K562 (cell line): ENCODE measurements at places on chromosomes 3 and 15.

GRCh38 chr3:27186013-27186412 lies 183.2 kb downstream of the NEK10 start:
- no peak for DNase-seq

- DNase-seq, result no peak
Observed at GRCh38 chr3:36933540-36934296, 11.1 kb downstream of the TRANK1 start.

- no peak for DNase-seq
Observed at GRCh38 chr15:93223803-93224202, 134.8 kb upstream of the RGMA start.

DNA sequence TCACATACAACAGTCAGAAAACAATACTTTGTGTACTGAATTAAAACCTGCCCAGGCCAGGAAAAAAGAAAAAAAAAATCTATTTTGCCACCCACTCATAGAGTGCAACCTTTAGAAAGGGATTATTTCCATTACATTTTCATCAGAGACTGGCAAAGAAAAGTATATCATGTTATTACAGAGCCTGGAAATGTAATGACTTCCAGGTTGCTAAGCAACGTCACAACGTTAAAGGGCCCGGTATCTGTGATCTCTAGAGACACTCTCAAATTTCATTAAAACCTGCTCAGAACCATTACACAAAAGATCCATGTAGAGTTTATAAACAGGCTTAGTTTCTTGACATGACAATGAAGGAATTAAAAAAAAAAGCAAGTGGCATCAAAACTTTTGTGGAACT lies 170.5 kb downstream of the CTNNB1 start:
- no peak for DNase-seq

- DNase-seq, result no peak
Observed at GRCh38 chr15:64058279-64058678, 12.0 kb upstream of the DAPK2 start.

- no peak for DNase-seq
Observed at GRCh38 chr3:107679921-107680320, 157.2 kb downstream of the BBX start.

DNA sequence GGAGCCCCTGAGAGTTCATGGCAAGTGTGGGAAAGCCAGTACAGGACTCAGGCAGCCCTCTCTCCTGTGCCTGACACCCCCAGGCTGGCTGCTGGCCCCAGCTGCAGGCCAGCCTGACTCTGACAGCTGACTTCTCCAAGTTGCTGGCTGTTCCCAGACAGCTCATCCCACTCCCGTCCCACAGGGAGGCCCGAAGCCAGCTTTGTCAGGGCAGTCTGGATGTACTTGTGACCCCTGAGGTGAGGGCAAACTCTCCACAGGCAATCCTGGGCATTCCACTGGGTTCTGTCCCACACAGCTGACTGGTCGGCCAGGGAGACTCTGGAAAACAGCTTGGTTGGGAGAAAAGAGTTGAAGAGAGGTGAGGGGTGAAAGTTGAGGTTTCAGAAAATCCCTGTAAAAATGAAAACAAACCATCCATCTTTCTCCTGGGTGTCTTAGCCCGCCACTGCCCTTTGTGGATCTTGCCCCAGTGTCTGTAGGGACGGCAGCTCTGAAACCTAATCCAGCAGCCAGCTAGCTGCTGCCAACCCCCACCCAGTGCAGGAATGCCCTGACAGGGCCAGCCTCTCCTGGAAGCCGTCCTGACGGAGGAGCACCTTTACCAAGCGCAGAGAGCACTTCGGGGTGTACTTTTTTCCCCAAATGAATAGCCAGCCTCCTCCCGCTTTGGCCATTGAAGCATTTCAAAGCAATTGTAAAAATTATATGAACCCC lies 87.9 kb downstream of the DNAJB8 start:
- DNase-seq, result no peak

DNA sequence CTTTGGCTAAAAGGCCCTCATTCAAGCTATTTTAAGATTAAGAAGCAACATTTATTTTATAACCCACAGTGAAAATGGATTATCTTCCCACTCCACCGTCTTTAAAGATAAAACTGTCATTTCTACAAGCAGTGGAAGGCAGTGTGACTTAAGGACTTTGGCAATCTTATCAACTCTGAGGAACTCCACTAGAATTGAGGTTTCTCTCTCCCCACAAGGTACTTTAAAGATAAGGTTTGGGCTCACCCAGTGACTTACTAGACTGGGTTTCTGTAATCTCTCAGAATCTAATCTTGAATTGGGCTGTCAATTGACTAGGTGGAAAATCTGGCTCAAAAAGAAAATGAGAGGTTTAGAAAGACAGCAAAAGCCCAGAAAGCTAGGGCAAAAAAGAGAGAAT lies 21.7 kb downstream of the ZNF385D start:
- no peak for DNase-seq

- DNase-seq, result no peak
Observed at GRCh38 chr15:69816522-69816921, 281.2 kb downstream of the TLE3 start.

DNA sequence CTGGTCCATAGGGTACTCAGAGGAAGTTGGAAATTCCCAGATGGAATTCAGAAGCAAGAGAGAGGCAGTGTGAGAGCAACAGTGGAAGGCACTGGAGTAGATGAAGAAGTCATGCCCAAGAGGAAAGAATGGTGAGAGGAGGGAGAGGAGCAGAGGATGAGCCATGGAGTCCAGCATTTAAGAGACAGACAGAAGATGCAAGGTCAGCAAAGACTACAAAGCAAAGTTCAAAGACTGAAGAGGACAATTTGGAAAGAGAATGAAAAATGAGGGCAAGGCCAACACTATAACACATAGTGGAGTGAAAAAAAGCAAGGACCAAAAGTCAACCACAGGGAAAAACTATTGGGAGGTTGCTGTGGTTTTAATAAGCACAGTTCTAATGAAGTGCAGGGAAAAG lies 178.7 kb downstream of the SSR3 start:
- DNase-seq, result no peak

DNA sequence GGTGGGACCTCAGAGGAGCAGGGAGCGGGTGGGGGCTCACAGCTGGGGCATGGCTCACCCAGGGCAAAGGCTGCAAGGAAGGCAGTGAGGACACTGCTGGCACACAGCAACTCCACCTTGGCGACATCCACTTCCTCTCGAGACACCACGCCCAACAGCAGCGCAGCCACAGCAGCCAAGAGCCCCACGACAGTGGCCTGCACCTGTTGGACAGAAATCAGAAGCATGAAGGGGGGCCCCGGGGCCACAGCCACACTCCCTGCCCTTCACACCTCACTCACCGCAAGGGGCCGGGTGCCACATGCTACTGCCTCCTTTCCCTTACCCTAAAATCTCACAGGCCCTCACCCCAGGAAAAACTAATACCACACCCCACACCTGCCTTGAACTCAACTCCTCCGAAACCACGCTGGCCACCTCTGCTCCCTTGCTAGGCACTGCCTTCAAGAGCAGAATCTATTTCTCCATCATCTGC lies 57.3 kb downstream of the ROPN1B start:
- no peak for DNase-seq

GRCh38 chr3:191316876-191317603 lies 12.2 kb upstream of the CCDC50 start:
- DNase-seq, result no peak

DNA sequence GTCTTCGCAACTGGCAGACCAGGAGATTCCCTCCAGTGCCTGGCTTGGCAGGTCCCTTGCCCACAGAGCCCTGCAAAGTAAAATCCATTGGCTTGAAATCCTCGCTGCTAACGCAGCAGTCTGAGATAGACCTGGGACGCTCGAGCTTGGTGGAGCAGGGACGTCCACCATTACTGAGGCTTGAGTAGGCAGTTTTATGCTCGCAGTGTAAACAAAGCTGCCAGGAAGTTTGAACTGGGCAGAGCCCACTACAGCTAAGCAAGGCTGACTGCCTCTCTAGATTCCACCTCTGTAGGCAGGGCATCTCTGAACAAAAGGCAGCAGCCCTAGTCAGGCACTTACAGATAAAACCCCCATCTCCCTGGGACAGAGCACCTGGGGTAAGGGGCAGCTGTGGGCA lies 205.0 kb upstream of the MME start:
- no peak for DNase-seq

GRCh38 chr3:40980467-40980866 lies 218.8 kb upstream of the CTNNB1 start:
- no peak for DNase-seq

DNA sequence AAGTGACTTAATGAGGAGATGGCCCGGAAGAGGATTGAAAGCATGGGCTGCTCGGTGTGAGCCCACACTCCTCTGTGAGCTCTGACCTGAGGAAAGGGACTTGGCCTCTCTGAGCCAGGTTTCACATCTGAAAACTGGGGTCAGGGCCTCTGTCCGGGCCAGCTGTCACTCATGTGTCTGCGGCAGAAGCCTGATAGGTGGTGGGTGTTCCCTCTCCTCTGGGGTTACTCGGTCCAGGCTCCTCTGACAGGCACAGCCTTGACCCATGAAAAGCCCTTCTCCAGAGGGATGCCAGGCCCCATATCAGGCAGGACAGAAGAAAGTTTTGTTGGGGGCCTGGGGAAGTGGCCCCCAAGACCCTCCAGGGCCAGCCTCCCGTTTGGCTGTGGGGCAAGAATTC lies 131.4 kb downstream of the CHSY1 start:
- no peak for DNase-seq

GRCh38 chr3:72353236-72354128 lies 494.8 kb downstream of the SHQ1 start:
- DNase-seq, result no peak

GRCh38 chr3:49906073-49906743 lies 2.5 kb upstream of the MST1R start:
- peak; percentile 86 for DNase-seq

DNA sequence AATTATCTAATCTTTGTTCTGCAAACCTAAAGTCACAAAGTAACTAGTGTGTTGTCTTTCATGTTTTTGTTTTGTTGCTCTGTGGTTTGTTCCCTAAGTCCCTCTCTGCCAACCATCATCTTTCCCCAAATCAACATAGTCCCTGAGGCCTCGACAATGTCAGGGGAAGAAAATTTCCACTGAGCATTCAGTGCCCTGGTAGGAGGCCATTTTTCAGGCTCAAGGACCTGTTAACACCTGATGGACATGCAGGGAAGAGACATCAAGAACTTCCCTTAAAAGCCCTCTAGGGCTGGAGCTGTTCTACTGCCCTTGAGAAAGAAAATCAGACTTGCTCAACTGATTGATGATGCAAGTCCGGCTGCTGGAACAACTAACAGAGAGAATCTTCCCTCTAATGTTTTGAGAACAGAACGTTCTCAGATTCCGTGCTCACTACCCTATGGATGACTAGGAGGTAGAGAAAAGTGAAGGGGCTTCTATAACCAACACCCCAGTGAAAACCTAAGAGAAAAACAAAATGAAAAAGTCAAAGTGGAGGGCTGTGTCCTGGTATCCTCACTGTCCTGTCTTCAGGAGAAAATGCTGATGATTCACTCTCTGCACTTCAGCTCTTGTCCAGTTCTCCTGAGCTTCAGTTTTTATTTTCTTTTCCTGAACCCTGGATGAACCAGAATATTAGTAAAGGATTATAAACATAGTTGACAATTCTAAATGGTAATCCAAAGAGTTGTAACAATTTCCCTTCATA lies 373.1 kb downstream of the FOXP1 start:
- DNase-seq, result peak; percentile 15

- no peak for DNase-seq
Observed at GRCh38 chr3:165748094-165748493, 89.1 kb downstream of the BCHE start.

GRCh38 chr3:102174312-102174712 lies 260.5 kb upstream of the ZPLD1 start:
- DNase-seq, result no peak

- no peak for DNase-seq
Observed at GRCh38 chr3:94064243-94064860, 1.5 kb downstream of the NSUN3 start.

DNA sequence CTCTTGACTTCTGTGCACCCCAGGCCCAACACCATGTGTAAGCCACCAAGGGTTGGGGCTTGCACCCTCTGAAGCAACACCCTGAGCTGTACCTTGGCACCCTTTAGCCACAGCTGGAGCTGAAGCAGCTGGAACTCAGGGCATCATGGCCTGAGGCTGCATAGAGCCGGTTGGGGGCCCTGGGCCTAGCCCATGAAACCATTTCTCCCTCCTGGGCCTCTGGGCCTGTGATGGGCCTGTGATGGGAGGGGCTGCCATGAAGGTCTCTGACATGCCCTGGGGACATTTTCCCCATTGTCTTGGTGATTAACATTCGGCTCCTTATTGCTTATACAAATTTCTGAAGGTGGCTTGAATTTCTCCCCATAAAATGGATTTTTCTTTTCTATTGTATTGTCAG lies 22.4 kb upstream of the ADAMTSL3 start:
- DNase-seq, result no peak

DNA sequence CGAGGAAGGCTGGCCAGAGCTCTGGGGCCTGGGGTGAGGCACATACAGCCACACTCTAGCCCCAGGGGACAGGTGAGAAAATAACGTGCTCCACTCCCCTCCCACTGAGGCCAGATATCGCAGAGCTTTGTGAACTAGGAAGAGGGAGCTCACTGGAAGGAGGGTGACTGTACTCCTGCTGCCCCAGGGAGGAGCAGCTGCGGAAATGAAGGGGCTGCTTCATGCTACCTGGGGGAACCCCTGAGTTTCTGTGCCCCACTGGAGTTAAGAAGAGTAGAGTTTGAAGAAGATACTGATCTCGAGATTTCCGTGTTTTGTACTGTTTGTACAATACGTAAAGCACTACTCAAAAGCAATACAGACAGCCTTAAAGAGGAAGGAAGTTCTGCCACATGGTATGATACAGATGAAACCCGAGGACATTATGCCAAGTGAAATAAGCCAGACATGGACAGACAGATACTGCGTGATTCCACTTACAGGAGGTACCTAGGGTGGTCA lies 44.6 kb downstream of the CMTM6 start:
- DNase-seq, result peak; percentile 30

- DNase-seq, result no peak
Observed at GRCh38 chr3:111351334-111351733, 190.7 kb upstream of the CD96 start.

DNA sequence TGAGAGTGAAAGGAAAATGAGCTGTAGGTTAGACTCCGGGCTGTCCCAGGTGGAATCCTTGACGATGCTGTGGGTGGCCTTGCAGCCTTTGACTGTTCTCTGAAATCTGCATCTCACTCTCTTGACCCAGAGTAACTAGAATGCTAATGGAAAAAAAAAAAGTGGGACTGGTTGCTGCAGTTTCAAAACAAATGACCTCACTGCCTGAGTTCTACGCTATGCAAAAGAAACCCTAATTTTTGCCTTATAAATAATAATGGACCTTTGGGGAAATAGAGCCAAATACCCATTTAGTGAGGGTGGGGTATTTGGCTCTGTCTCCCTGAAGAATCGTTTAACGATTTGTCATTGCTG lies 309.7 kb upstream of the C2CD4B start:
- DNase-seq, result no peak

DNA sequence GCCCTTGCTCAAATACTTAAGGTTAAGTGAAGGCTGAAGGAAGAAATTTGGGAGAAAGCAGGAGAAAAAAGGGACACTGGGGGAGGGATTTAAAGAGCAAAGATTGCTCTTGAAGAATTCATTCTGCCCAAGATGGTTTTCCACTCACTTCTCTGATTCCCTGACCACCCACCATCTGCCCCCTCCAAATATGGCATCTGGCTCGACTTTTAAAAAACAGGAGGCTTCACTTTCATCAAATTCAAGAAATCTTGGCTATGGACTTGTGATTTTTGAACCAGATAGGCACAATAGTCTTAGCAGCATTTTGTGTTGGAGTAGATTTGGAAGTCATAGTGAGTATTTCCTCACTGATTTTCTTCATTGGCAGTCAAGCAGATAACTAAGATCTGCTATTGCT lies 574.4 kb upstream of the SUCLG2 start:
- no peak for DNase-seq
